SK-N-MC (cell line): ENCODE measurements at places on chromosomes 7 and 10.

GRCh38 chr10:69861251-69862240 lies 59.8 kb downstream of the COL13A1 start:
- no peak for DNase-seq

GRCh38 chr10:64261092-64261491 lies 739.9 kb downstream of the REEP3 start:
- no peak for DNase-seq

DNA sequence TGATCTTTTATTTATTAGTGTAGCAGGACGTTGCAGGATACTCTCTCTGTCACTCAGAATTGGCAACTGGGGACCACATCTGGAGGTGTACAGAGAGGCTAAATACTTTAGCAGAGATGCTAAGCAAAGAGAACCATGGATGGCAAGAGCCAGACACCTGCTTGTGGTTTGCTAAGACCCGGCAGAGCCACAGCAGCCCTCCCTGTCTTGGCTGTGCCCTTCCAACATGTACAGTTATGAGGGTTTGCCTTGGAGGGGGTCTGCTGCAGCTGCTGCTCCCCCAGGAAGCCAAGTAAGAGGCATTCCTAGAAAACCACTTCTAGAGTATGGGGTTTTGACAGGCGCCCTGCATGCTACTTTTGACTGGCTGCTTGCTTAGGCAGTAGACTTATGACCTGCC lies 5.1 kb downstream of the NPVF start:
- DNase-seq, result no peak

DNA sequence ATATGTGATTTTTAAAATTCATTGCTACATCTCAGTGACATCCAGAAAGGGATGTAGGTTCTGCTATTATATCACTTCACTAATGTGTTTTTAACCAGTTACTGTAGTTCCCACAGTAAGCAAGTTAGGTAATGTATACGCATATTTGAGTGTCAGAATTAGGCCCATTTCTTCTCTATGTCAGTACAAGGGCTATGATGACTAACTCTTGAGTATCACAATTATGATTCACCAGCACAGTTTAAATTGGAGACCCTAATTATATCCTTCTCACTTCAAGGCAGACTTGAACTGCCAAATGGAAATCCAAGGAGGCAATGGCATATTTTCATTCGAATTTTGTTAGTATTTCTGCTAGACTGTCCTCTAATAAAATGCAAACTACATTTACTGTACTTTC lies 23.6 kb downstream of the BZW2 start:
- no peak for DNase-seq

DNA sequence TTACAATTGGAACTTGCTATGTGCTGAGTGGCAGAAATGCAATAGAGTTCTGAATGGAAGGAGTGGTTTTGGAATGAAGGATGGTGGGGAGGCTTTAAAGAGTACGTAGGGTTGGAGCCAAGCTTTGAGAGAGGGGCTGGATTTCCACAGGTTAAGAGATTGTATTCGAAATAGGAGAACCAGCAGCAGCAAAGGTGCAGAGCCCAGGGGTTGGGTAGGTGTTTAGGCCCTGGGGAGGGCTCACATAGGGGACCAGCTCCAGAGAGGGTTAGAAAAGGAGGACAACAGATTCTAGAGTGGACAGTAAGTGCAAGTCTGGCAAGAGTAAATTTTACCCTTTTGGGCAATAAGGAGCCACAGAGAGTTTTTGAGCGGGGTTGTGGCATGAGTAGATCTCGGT lies 297.2 kb downstream of the RPS24 start:
- DNase-seq, result no peak

GRCh38 chr7:155097338-155097737 lies 27.2 kb downstream of the HTR5A start:
- DNase-seq, result no peak

DNA sequence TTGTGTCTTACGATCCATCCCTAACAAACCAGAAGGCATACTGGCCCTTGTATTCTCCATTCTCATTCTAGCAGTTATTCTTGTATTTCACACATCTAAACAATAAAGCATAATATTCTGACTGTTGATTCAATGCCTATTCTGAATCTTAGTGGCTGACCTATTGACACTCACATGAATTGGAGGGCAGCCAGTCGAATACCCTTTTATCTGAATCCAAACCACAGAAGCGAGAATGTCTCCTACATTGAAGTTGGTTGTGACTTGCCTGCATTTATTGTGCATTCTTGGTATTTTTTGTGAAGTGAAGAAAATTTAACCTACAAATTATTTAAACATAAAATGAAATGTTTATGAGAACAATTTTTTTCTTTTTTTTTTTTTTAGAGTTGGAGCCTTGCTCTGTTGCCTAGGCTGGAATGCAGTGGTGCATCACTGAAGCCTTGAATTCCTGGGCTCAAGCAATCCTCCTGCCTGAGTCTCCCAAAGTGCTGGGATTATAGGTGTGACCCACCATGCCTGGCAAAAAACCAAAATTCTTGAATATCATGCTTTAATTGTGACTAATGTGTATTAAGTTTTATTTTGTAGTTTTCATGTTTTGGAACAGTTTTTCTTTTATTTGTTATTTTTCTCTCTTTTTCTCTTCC lies 22.7 kb downstream of the EXOC4 start:
- no peak for DNase-seq

DNA sequence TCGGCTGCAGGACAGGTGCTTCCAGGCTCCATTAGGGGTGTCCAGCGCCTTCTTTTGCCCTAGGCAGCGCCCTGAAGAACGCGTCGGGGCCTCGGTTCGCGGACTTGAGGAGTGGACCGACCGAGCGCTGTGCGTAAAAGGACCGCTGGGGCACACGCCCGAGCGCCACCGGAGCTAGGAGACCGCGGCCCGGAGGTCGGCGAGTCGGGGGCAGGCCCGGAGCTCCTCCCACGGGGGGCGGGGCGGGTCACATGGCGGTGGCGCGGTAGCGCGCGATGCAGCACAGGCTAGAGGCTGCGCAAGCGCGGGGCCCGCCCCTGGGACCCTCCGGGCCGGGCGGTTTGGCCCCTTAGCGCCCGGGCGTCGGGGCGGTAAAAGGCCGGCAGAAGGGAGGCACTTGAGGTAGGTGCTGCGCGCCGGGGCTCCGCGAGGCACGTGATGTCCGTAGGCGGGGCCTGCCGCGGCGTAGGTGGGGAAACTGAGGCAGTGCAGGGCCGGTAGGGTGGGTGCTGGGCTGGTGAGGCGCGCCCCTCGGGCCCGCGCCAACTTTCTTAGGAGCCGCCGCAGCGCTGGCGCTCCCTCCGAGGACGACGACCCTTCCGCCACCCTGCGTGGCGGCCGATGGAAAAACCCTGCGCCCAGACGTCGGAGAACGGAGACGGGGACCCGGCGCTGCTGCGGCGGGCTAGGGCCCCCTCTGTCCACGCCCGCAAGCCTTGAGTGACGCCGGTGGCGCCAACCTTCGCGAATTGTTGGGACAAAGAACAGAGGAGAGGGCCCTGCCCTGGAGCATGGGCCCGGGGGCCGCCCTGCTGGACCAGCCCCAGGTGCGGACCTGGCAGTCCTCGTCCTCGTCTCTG lies at the start of gene PRXL2A:
Gene PRXL2A (plus strand): TSS at position 310 of the 860 bp plus-strand sequence. CDS start 11,917 bp downstream, outside the sequence.
- DNase-seq, result no peak

DNA sequence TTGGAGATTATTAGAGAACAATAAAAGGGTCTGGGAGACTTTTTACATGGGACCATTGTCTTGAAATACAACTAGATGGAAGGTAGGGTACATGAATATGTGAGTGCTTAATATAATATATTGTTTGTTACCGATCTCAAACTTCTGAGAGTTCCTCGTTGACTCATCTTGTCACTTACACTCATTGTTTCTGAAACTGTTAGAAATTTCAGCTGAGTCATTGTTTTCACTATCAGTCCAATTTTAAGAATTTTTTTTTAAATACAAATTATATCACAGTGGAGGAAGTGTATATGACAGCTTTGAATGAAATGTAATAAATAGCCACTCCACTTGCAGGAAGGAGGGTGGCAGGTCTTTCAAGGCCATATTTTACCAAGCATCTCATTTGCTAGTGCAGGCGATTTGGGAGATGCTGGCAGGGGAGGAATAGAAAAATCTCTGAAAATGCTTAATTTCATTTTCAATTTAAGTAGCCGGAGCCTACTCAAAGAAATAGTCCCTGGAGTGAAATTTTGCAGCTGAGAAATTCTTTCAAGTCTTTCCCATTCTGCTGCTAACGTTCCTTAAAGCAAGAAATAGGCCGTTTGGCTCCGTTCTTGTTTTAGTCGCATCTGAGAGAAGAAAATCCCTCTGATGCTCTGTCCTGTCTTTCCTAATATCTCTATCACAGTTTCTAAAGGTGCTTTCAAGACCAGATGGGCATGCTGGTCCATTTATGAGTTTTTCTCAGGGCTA lies 1404.2 kb upstream of the CELF2 start:
- DNase-seq, result no peak

DNA sequence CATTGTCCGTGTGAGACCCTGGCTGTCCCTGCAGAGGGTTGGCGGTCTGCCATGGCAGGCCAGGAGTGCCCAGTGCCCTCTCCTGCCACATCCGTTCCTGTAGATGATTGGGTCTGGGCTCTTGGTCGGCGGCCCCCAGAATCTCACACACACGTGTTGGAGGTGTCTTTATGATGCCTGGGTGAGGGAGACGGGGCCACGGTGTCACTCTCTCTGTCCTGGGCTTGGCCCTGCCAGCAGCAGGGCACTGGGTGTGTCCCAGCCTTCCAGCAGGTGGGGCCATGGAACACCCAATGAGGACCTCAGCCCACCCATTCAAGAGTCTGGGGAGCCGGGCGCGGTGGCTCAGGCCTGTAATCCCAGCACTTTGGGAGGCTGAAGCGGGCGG lies 30.2 kb downstream of the UNC5B start:
- no peak for DNase-seq

- no peak for DNase-seq
These were observed 59.1 kb upstream of the GJD4 start for GRCh38 chr10:35545878-35546590.

DNA sequence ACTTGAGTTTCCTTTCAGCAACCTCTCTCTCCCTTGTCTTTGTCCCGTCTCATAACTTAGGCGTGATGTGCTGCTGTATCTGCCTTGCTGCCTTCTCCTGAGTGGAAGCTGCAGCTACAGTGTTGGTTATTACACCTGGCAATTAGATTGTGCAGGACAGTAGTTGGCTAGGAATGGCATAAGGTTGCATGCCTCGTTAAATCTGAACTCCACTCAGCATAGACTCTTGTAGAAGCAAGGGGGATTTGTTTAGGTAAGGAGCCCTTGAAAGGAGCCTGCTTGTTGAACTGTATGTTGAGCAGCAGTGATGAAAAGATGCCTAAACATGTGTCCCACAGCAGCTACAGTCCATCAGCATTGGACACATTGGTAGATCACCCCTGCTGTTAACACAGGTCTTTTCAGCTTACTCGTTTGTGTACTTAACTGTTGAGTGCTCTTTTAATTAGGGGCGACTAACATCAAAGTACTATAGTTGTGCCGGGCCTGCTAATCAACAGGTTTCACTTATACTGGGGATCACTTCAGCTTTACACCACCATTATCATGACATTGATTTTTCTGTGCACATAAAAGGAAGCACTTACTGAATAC lies 225.0 kb downstream of the AUTS2 start:
- no peak for DNase-seq

DNA sequence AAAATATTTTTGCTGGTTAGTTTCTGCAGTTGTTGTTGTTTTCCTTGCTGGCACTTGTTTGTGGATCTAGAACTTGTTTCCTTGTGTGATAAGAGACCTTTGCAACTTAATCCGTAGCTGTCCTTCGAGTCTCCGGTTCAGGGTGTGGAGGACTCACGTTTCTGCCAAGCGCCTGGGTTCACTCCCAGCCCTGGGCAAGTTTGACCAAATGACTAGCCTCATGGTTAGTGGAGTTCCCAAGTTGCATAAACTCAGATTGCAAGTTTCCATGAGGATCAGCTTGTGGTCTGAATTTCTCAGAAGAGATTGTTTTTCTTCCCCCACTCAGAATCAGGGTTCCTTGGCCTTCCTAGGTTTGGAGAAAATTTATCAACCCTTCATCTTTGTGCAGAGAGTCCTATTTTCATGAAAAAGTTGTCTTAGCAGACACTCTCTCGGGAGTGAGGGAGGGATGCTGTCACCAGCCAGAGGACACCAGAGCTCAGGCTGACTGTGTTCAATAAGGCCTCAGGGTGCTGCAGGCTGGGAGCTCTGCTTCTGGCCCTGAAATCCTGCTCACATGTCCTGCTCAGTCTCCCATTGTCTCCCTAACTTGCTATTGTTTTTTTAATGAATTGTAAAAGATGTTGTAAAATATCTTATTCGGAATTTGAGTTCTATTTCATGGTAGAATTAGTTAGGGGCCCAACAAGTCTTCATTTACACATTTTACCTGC lies 377.7 kb upstream of the KLF6 start:
- no peak for DNase-seq

DNA sequence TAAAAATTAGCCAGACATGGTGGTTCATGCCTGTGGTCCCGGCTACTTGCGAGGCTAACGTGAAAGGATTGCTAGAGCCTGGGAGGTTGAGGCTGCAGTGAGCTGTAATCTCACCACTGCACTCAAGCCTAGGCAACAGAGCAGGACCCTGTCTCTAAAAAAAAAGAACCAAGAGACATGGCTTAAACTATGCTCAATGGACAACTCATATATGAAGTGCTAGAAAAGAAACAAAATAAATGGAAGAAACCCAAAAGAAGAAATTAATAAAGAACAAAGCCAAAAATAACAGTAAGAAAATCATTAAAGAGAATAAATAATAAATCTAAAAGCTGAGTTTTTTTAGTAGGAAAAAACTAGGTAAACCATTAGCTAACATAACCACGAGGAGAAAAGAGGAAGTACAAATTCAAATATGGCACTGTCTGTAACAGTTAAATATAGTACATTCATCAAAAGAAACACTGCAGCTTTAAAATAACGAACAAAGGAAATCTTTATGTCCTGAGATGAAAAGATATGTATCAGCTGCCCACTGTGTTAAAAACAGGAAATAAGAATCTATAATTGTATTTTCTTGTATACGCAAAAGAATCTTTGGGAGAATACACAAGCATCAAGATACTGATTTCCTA lies 48.7 kb downstream of the UPF2 start:
- DNase-seq, result no peak

GRCh38 chr7:84193747-84194146 lies 842 bp downstream of the SEMA3A start:
- DNase-seq, result no peak

- DNase-seq, result no peak
These were observed 145.9 kb upstream of the SEMA3E start for GRCh38 chr7:83794829-83795228.

GRCh38 chr7:135414850-135415439 lies 95.0 kb downstream of the CNOT4 start:
- no peak for DNase-seq

GRCh38 chr7:37338966-37339365 lies 109.7 kb downstream of the ELMO1 start:
- DNase-seq, result no peak

GRCh38 chr7:87541648-87542047 lies 59.0 kb downstream of the ABCB1 start:
- no peak for DNase-seq

GRCh38 chr10:118028619-118029018 lies 18.1 kb downstream of the RAB11FIP2 start:
- DNase-seq, result no peak

GRCh38 chr10:72049969-72050781 lies 38.2 kb downstream of the SPOCK2 start:
- no peak for DNase-seq

GRCh38 chr10:13263591-13263990 lies 29.4 kb upstream of the UCMA start:
- no peak for DNase-seq
